GOT3 (cell line): ENCODE measurements at places on chromosomes 4 and X.

- DNase-seq = no peak
These were observed 92.1 kb downstream of the CEP135 start for GRCh38 chr4:56040842-56041241.

- DNase-seq = no peak
These were observed 11.7 kb downstream of the LIN54 start for GRCh38 chr4:82998898-82999297.

- no peak for DNase-seq
These were observed 130.0 kb downstream of the AR start for GRCh38 chrX:67673741-67674274.

DNA sequence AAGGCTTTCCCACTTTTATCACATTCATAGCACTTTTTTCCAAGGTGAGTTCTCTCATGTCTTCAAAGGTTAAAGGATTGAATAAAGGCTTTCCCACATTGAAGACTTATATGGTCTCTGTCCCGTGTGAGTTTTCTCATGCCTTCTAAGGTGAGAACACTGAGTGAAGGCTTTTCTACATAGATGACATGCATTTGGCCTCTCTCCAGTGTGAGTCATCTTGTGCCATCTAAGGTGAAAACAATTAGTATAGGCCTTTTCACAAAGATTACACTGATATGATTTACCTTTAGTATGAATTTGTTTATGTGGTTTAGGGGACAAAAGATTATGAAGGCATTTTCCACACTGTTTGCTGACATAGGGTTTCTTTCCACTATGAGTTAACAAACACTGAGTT is 21.2 kb downstream of the USP17L30 start:
- DNase-seq = no peak

- no peak for DNase-seq
These were observed 11.2 kb upstream of the PGRMC2 start for GRCh38 chr4:128298852-128299251.

- DNase-seq = no peak
These were observed 153.6 kb downstream of the QDPR start for GRCh38 chr4:17358241-17358640.

- DNase-seq = no peak
These were observed 392.8 kb upstream of the NR3C2 start for GRCh38 chr4:148834804-148835631.

DNA sequence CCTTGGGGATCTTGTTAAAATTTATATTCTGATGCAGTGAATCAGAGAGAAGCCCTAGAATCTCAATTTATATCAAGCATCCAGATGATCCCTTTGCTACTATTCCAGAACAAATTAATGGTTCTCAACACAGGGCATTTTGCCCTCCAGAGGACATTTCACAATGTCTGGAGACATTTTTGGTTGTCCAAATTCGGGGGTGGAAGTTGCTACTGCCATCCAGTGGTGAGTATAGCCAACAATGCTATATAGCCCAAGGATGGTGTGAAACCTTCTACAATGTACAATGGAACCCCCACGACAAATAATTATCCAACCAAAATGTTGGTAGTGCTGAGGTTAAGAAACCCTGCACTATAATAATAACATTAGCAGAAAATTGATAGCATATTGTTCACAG is 2440.0 kb downstream of the PCDH7 start:
- no peak for DNase-seq

DNA sequence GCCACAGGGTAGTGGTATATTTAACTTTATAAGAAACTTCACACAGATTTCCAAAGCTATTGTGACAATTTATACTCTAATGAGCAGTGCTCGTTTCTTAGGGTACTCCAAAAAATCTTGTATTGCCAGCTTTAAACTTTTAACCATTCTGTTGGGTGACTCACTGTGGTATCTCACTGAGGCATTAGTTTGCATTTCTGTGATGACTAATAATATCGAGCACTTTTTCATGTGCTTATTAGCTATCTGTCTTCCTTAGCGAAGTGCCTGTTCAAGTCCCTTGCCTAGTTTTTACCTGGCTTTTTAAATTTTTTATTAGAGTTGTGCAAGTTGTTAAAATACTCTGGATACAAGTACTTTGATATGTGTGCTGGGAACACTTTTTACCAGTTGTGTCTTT is 5.5 kb downstream of the PNMA3 start:
- DNase-seq = no peak

DNA sequence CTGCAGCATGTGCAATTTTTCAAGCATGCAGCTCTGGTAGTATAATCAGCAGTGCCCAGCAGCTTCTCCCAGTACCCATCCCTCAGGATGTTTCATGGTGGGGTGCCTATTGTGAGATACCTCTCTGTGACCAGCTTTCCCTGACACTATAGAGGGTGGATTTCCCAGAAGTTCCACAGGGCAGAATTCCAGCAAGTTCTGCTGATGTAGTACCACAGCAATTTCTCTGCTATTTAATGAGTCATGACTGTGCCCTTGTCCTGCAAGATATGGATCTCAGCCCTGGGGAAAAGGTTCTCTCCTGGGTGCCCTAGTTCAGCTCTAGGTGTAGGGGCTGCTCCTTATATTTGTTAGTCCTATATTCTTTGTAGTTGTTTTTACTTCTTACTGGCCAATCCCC is 174.8 kb downstream of the ENOX2 start:
- no peak for DNase-seq

GRCh38 chrX:17425136-17425535 is 50.1 kb downstream of the NHS start:
- DNase-seq = no peak

- no peak for DNase-seq
These were observed 1.6 kb upstream of the SH3RF1 start for GRCh38 chr4:169272265-169272886.

DNA sequence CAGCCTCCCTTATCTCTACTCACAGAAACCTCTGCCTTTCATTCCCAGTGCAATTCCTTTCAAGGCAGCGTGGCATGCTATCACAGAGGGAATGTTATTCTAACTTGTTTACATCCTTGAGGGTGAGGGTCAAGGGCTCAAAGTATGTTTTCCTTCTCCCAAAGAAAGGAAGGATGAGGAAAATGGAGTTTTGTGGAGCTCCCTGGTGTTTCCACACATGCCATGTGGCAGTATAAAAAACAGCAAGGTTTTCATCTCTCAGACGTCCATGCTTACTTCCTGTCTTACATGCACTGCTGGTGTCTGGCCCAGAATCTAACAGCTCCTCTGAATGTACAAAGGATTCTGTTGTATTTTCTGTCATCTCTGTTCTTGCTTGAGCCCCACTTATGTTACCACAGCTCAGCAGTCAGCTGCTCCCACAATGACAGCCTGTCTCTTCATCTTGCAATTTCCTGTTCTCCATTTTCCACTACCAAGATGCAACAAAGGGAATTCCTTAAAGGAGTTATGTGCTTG is 128.0 kb downstream of the SNCA start:
- DNase-seq = no peak

DNA sequence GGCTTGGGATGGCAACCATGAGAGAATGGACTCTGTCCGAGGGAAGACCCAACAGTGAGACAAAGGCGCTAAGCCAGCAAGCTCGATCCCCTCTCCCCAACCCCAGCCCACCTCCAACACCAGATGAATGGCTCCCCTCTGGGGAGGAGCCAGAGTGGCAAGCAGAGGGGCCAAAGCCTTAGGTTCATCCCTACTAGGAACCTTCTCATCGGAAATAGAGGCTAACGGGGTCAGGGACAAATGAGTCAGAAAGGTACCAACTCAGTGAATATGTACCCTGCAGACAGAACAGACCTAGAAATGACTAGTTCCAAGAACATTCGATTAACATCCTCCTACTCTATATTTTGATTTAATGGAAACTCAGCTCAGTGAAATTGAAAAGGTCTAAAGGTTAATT is 73.9 kb downstream of the NSG1 start:
- no peak for DNase-seq

DNA sequence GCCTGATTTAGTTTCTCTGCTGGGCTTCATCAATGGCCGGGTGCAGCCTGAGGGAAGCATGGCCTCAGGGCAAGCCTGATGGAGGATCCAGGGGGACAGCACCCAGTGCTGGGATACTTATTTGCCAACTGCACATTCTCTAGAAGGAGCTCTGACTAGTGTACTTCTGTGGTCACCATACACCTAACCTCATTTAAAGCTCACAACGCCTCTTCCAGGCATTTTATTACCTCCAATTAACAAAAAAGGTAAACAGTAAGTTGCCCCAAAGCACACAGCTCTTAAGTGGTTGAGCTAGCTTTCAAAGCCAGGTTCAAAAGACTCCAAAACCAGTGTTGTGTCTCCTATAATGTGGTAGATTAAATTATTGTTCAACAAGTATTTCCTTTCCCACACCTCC is 26.8 kb upstream of the ATXN3L start:
- DNase-seq = no peak

DNA sequence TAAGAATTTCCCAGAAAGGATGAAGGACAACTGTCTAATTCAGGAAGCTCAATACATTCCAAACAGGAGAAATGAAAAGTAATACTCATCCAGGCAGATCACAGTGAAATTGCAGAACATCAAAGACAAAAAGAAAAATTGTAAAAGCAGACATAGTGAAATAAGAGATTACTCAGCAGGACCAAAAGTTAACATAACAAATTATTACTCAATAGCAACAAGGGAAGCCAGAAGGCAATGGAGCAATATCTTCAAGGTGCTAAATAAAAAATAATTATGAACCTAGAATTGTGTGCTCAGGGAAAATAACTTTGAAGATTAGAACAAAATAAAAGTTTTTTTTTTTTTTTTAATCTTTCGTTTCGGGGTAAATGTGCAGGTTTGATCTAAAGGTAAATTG is 30.5 kb upstream of the ENPP6 start:
- DNase-seq = no peak

GRCh38 chr4:110025718-110026117 is 113.0 kb downstream of the EGF start:
- no peak for DNase-seq

GRCh38 chr4:83251447-83251830 is 33.2 kb downstream of the COQ2 start:
- no peak for DNase-seq

- DNase-seq = no peak
These were observed 1090.9 kb downstream of the RAPGEF2 start for GRCh38 chr4:160193787-160194186.

DNA sequence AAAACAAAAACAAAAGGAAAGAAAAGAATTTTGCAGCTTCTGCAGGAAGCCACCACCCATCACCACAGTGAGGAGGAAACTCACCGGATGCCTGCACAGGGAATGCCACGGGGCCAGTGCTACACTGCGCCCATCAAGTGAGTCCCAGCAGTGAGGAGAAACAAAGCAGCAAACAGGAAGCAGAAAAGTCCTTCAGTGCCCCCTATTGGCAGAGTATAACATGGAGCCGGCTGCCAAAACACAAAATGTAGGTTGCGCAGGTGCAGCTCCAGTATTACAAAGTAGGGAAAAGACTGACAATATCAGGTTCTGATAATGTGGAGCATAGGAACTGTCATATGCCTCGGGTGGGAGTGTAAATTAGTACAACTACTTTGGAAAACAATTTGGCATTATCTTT is 23.3 kb upstream of the SCML2 start:
- DNase-seq = no peak

GRCh38 chrX:47539860-47540259 is 21.1 kb upstream of the ARAF start:
- no peak for DNase-seq
